Esophagus mucosa (tissue), 1 donor: ENCODE measurements at places on chromosomes 11 and 22. TPM values are rescaled to one million over a fixed set of nuclear protein-coding genes. Genes with fewer than 3 reads are reported as not detected.

GRCh38 chr11:74636630-74637184 lies 44.3 kb downstream of the POLD3 start:
- ATAC-seq = peak; percentile 80

- peak; percentile 79 for ATAC-seq
Measured at GRCh38 chr22:47102081-47102480, 339.6 kb downstream of the TBC1D22A start.

- ATAC-seq = no peak
Measured at GRCh38 chr22:17802822-17803221, 28.6 kb upstream of the BID start.

- ATAC-seq = no peak
Measured at GRCh38 chr22:44855855-44856254, 103.5 kb downstream of the ARHGAP8 start.

Gene TOP3B
- 12.8 TPM for total RNA-seq

Gene KCNJ5
- 0.08 TPM for total RNA-seq

DNA sequence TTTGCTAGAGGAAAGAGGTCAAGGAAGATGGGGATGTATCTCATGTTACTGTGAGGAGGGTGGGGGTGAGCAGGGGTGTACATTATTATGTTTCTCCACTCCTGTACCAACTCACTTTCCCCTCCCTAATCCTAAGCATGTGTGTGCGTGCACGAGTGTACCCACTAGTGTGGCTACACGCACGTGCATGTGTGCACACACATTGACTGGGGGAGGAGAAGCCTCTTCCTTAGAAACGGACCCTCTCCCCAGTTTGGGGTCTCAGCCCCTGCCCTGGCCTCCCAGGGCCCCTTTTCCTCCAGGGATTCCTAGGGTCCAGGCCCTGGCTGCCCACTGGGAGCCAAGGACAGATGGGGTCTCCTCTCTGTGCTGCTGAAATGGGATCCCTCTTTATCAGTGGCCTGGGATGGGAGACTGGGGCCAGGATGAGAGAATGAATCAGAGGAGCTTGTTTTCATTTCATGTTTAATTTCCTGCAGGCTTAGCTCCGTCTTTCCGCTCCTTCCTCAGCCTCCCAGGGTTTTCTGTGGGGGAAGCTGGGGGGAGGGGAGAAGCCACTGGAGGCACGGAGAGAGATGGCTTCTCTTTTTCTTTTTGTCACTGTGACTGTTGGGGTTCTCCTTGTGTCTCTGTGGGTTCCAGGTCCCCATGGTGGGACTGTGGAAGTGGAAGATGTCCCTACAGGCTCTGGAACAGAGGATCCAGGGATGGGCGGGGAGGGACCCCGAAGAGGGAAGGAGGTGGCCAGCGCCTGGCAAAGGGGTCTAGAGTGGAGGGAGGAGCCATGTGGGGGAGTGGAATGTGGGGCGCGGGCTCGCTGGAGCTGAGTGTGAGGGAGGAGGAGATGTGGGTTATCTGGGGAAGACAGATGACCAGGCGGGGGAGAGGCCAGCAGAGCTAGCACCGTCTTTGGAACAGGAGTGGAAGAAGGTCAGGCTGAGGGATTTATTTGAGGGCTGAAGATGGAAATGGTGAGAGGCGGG lies 40.3 kb downstream of the ALX4 start:
- no peak for ATAC-seq

Gene HIC2
- 2.1 TPM for total RNA-seq

Gene HPS5
- total RNA-seq = 12.3 TPM

- no peak for ATAC-seq
Measured at GRCh38 chr22:41445129-41446056, 1.2 kb downstream of the TOB2 start.

Gene TEX12
- total RNA-seq = 0.16 TPM

GRCh38 chr11:10293423-10294289 lies at the start of gene SBF2:
Gene SBF2 (minus strand): TSS chr11:10294219. CDS start chr11:10294069, 150 bp downstream.
- peak; percentile 88 for ATAC-seq

DNA sequence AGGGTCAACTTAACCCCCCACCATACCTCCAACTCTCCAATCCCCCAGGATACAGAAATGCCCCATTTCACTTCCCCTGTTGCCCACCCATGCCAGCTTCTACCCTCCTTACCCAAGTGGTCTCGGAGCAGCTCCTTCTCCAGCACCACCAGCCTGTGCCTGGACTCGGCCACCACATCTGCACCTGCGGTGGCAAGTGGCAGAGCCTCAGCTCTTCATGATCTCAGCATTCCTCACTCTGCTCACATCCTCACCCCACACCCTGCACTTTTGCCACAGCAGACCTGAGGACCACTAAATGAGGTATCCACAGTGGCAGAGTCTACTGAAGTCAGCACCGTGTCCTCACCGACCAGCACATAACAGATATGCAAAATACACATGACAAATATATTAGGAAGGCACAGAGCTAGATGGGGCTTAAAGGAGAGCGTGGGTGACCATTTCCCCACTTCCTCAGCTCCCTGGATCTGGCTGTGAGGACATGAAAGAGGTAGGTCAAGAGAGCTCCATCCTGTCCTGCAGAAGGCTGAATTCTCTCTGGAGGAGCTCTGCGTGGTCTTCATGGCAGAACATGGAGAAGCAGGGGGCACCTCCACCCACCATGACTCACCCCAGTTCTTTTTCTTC lies 9.7 kb downstream of the NHERF4 start:
- ATAC-seq = no peak

DNA sequence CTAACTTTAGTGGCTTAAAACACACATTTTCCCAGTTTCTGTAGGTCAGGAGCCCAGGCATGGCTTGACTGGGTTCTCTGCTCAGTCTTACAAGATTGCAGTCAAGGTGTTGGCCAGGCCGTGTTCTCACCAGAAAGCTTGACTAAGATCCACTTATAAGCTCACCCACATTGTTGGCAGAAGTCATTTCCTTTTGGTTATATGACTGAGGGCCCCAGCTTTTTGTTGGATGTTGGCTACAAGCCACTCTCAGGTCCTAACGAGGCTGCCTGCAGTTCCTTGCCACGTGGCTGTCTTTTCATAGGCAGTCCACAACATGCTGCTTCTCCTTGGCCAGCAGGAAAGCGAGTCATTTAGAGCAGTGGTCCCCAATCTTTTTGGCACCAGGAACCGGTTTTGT lies 79.3 kb upstream of the CRTAM start:
- ATAC-seq = peak; percentile 77

DNA sequence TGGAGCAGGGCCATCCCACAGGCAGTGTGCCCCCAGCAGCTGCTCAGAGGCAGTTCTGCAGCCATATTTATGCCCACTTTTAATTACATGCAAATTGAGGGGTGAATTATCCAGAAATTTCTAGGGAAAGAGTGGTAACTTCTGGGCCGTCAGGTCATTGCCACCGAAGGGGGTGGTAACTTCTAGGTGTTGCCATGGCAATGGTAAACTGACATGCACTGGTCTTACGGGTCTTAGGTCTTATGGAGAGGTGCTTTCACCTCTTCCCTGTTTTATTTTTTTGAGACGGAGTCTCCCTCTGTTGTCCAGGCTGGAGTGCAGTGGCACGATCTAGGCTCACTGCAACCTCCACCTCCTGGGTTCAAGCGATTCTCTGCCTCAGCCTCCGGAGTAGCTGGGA lies 3.8 kb upstream of the TMEM134 start:
- no peak for ATAC-seq

GRCh38 chr11:33321422-33321821 lies 64.2 kb downstream of the HIPK3 start:
- ATAC-seq = no peak

DNA sequence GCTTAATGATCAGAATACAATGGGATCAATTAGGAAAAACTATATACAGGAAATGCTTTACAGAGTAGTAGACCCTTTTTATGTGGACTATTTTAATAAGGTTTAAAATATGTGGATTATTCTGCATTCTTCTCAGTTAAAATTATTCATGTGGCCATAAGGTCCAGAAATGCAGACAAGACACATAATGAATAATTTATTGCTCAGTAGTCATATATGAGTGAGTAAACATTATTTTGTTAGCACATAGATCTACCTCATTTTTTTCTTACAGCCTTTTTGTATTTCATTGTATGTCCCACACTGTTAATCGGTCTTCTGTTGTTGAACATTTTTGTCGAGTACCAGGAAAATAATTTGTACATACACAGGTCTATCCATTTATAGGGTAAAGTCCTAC lies 20.8 kb downstream of the MED17 start:
- no peak for ATAC-seq

DNA sequence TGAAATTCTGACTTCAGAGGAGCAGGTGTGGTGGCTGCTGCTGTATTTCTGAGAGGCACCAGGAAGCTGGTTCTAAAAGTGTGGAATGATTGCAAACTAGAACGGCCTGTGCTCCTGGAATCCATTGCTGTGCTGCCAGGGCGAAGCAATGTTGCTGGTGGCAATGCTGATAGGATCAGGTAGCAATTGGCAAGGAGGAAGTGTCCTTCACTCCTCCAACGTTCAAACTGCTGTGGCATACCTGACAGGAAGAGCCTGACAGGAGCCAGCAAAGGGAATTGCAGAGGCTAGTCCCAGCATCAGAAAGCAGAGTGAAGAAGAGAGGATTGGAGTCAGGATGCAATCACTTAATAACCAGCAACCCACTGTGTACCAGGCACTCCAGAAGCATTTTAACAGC lies 118.2 kb downstream of the FAR1 start:
- ATAC-seq = no peak

DNA sequence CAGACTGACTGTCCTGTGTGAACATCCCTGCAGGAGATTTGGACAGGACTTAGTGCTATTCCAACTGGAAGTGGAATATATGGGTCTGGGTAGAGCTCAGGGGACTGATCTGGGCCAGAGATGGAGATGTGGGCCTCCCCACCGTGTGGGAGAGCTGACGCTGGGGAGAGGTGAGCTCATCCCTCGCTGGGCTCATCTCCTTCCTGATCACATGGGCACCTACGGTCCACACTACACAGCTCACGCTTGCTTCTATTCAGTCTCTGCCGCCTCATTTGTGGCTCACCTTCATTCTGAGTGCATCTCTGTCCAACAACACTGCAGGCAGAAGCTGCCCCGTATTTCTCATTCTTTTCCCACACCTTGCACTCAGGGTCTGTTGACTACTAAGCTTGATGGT lies 16.6 kb upstream of the RAB1B start:
- no peak for ATAC-seq

DNA sequence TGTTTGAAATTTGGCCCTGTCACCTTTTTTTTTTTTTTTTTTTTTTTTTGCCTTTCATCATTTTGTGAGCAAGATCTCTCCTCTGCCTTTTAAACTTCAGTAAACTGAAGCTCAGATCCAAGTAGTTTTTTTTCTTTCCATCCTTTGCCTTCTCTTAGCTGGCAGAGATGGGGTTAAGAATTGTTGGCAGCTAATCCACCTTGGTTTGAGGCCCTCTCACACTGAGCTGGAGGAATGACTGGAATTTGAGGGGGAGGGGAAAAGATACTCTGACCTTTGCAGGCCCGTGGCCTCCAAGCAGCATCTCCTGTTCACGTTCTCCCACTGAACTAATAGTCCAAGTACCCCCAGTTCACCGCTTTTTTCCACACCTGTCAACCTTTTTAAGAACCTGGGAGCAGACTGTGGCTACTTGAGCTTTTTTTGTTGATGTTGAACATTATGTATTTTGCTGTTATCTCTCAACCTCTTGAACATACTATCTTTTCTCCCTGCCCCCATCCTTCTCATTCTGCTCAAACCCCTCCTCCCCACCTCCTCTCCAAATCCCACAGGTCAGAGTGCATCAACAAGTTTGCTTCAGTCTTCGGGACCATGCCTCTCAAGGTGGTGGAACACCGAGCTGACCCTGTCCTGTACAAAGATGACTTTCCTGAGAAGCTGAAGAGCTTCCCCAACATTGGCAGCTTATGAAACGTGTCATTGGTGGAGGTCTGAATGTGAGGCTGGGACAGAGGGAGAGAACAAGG lies 66.2 kb downstream of the ALX4 start:
- ATAC-seq = no peak

- ATAC-seq = no peak
Measured at GRCh38 chr11:11657218-11657955, 35.6 kb upstream of the GALNT18 start.

GRCh38 chr11:110454609-110455008 lies 24.9 kb downstream of the FDX1 start:
- ATAC-seq = no peak

Gene CCDC116
- not detected for total RNA-seq

Gene TMPRSS4
- total RNA-seq = 208 TPM

DNA sequence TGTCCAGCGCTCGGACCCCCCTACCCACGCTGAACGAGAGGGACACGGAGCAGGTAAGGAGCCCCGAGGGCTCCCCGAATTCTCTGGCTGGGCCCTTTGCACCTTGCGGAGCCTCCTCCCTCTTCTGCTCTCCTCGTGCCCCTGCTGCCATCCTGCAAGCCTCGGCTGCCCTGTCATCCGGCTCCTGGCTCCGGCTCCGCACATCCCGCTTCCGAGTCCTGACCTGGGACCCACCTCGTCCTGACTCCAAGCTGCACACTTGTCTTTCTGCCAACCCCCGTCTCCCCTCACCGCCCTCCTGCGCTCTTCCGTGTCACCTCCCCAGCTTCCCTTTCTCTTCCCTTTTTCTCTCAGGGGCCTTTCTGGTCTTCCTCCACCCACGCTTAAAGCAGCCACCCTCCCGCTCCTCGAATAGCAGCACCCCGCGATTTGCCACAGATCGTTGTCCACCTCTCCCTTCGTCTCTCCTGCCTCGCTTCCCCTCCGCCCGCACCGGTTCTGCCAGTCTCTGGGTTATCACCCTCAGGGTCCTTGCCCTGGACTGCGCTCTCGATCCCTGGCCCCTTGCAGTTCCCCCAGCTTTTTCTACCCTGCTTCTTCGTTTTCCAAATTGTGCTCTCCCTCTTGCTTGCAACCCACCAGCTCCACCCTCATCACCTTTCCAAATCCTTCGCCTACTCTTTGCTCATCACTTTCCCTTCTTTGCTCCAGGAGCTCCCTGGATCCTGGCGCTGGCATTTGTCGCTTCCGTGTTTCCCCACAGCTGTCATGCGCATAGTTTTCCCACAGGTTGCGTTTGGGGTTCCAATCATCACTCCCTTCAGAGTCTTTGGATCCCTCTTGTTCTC lies 822 bp downstream of the MARK2 start:
- no peak for ATAC-seq

DNA sequence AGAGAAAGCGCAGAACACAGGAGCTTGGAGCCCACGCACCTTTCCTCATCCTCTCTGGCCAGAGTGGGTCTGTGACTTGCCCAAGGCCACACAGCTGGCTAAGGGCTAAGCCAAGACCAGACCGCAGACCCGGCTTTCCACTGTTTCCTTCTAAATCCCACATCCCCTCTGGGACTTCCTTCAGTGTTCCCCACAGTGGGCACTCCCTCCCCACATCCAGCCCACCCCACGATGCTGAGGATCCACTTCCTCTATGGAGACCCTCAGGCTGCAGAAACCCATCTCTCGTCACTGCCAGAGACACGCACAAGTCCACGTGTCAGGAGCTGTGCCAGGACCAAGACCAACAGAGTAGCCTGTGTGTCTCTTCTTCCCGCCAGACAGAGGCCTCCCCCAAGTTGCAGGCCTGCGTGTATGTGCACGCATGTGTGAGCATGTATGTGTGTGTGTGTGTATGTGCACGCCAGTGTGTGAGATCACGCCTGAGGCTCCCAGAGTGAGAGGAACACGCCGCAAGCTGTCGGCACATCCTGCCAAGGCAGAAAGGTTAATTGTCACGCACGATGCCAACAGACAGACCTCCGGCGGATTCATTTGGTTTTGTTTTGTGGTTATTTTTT lies 21.6 kb downstream of the PDGFB start:
- no peak for ATAC-seq

GRCh38 chr11:55949330-55949729 lies 13.1 kb upstream of the OR5I1 start:
- ATAC-seq = no peak

Gene USP2
- 2.8 TPM for total RNA-seq

GRCh38 chr11:706439-706956 lies 467 bp downstream of the EPS8L2 start:
- peak; percentile 38 for ATAC-seq
